RPMI7951 (cell line): ENCODE measurements at places on chromosomes 3 and 15. TPM values are rescaled to one million over a fixed set of nuclear protein-coding genes. Genes with fewer than 3 reads are reported as not detected.

The ROBO1 gene
- total RNA-seq, result 36.2 and 40.0 TPM in 2 replicates

The SCG3 gene
- total RNA-seq, result not detected in 2 replicates

The MNS1 gene
- total RNA-seq, result 9.6 and 9.7 TPM in 2 replicates

The SPINK8 gene
- not detected in 2 replicates for total RNA-seq

The PLSCR1 gene
- total RNA-seq, result 66.6 and 81.7 TPM in 2 replicates

The HACD2 gene
- 34.0 and 36.6 TPM in 2 replicates for total RNA-seq

The TMCO5A gene
- total RNA-seq, result not detected in 2 replicates

The NPTN gene
- 157 and 161 TPM in 2 replicates for total RNA-seq

The ACTRT3 gene
- 1.3 and 1.6 TPM in 2 replicates for total RNA-seq

The GPR156 gene
- 0.24 and 0.68 TPM in 2 replicates for total RNA-seq

The GOLGA6C gene
- not detected in 2 replicates for total RNA-seq

The POPDC2 gene
- not detected in 2 replicates for total RNA-seq

The NPAP1 gene
- not detected in 2 replicates for total RNA-seq

The MAP1A gene
- 1.6 and 2.4 TPM in 2 replicates for total RNA-seq

The GOLGA8R gene
- 0.24 and 0.39 TPM in 2 replicates for total RNA-seq
